Muscle of arm (tissue), 14 donors: ENCODE measurements at places on chromosomes 1 and 21. TPM values are rescaled to one million over a fixed set of nuclear protein-coding genes. Genes with fewer than 3 reads are reported as not detected.

B3GALT5 gene
- polyA plus RNA-seq = 1.1 TPM

NUP133 gene
- polyA plus RNA-seq = 17.1 TPM

LAPTM5 gene
- polyA plus RNA-seq = 15.7 TPM

APCS gene
- polyA plus RNA-seq = not detected

ZSWIM5 gene
- 0.57 TPM for polyA plus RNA-seq

RNU1-1 gene
- not detected for polyA plus RNA-seq

CELA3B gene
- polyA plus RNA-seq = 0.66 TPM

RAP1A gene
- 61.9 TPM for polyA plus RNA-seq

WNT9A gene
- not detected for polyA plus RNA-seq

CLCA1 gene
- not detected for polyA plus RNA-seq

ZFP69 gene
- polyA plus RNA-seq = 8.0 TPM

RNU1-3 gene
- not detected for polyA plus RNA-seq

LSS gene
- 52.3 TPM for polyA plus RNA-seq

DNA sequence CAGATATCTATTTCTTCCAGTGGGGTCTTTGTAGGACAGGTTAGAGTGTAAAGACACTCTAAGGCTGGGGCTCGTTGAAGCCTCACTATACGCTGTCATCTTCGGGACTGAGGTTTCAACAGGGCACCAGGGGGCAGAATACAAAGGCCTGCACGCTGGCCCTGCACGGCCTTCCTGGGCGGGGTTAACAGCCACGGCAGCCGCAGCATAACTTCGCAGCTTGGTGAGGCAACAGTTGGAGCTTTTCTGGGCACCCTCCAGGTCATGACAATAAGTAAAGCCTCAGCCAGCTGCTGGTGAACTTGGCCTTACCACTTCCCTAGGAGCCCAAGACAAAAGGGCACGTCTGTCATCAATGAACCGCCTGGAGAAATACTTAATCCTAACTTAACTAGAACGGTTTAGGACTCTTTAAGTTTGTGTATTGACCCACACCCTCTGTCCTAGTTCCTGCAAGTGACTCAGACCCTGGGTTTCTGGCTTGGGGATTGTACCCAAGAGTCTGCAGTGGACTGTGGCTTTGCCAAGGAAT lies 2.3 kb upstream of the RUNX1 start:
- peak; percentile 59 for DNase-seq

DNA sequence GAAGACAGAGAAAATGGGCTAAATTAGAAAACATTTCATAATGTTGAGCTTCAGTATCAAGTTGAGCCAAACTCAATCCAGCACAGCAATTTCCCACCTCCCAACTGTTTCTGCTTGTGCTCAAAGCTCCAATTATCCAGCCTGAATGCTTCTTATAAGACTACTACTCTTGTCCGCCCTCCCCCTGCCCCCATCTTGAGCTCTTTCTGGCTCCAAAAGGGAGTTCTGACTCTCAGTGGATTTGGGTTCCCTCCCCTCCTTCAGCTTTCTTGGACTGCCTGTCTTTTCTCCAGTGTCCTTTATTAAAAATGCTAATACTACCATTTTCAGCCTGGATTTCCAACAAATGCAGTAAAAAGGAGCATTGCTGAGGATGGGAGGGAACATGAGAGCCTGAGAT lies 174.8 kb downstream of the ASTN1 start:
- peak; percentile 64 for DNase-seq

DNA sequence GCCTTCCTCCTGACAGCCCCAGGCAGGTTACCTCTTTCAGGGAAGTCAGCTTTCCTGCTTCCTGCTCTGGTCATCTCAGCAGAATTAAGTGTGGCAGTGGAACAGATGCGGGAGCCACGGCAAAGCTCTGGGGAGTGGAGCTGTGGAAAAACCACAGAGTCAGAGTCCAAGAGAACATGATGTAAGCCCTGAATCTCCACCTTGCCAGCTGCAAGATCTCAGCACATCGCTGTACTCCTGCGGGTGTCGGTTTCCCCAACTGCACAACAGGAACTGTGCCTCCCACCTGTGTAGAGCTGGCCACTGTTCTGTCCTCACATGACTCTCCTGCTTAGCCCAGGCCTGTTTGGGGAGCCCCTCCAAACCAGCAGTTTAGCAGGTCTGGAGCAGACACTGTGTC lies 123.7 kb downstream of the MATN1 start:
- DNase-seq = peak; percentile 5

GRCh38 chr1:24294716-24295371 lies 24.3 kb upstream of the GRHL3 start:
- no peak for DNase-seq

GRCh38 chr1:30982937-30983336 lies 74.4 kb upstream of the SDC3 start:
- DNase-seq = no peak

- DNase-seq = no peak
These were observed 185.6 kb upstream of the RUNX1 start for GRCh38 chr21:35234725-35235124.

DNA sequence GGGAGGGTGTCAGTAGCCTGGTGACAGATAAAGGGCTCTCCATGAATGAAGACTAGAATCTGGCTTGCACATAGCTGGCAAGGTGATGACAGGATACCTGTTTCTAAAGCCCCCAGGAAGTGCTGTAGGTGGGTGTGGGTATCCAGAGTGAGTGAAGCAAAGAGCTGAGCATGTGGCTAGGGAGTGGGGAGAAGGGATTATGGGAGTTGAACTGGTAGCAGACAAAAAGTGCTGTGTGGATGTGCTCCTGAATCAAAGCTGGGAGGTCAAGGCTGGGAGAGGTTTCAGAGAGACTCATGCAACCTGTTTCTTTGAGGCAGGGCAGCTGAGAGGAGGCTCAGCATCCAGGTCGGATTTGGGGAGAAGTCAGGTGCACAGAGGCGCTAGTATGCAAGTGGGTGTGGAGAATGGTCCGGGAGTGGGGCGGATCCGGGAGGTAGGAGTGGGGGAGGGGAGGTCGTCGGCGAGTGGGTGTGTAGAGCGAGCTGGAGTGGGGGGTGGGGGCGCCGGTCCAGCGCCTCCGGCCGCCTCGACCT lies 600 bp downstream of the ASTN1 start:
- no peak for DNase-seq

DNA sequence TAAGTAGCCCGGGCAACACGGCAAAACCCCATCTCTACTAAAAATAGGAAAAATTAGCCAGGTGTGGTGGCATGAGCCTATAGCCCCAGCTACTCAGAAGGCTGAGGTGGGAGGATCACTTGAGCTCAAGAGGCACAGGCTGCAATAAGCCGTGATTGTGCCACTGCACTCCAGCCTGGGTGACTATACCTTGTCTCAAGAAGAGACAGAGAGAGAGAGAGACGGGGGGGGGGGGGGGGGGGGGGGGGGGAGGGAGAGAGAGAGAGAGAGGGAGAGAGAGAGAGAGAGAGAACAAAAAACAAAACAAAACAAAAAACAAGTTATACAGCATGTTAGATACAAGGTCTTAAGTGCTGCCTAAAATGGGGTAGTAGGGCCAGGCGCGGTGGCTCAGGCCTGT lies 77.8 kb upstream of the ZNF281 start:
- no peak for DNase-seq

DNA sequence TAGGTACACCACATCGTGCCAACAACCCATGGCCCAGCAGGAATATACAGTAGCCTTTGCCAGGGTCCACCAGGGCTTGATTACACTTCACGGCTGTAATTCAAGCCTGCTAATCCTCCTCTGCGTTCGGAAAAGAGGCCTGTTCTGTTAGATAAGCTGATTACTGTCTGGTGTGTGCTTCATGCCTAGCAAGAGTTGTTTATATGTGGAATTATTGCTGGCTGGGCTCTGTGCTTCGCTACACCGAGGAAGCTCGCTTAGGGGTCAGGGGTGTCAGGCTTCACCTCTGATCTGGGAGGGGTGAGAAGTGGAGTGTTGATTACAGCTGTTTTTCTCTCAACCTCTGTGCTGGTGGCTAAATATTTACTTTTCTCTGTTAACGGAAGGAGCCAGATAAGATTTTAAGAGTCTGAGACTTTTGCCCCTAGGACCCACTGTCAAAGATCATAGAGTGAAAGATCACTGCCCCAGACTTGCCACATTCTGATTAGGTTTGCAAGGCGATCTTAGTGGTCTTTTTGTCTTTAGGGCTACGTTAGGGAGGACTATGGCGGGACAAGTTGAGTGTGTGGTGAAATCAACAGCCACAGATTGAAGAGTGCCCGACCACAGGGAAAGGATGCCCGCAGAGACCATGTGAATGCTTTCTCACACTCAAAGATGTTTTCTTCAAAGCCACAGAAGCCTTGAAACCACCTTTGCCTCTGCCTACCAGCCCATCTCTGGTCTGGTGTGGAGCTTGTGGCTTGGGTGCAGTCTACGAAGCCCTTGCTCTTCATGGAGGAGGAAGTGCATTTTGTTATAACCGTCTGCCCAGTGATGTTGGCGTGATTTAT lies 216.1 kb downstream of the PBX1 start:
- DNase-seq = no peak

GRCh38 chr1:203649551-203649998 lies 22.9 kb downstream of the ATP2B4 start:
- DNase-seq = no peak

GRCh38 chr1:242093116-242093515 lies 94.2 kb upstream of the MAP1LC3C start:
- no peak for DNase-seq

GRCh38 chr1:14909273-14909672 lies 244.3 kb upstream of the TMEM51 start:
- no peak for DNase-seq

DNA sequence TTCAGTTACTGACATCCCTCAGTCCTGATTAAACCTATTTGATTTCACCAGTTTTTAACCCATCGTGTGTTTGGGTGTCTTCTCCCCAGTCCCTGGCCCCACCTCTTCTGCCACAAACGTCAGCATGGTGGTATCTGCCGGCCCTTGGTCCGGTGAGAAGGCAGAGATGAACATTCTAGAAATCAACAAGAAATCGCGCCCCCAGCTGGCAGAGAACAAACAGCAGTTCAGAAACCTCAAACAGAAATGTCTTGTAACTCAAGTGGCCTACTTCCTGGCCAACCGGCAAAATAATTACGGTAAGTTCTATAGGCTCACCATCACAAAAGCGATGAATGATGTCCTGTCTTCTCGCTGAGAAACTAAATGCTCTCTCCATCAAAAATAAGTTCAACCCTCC lies 28.7 kb downstream of the NBPF3 start:
- DNase-seq = no peak

GRCh38 chr1:197024460-197024859 lies 42.6 kb downstream of the F13B start:
- DNase-seq = no peak

DNA sequence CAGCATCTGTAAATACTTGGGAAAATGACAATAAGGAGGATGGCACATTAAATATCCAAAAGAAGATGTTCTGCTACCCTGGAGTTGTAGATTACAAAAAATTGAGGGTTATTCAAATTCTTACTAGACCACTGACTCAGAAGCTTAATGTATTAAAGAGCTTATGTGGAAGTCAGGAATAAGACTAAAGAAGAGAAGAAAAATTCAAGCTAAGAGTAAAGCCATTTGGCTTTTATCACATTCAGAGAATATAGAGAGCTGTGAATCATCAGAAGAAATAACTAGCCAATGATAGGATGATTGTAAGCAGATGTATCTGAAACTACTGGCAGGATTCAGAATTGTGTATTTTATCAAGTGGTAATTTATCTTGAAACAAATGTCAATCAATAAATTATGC lies 237.0 kb downstream of the TBX15 start:
- DNase-seq = no peak

DNA sequence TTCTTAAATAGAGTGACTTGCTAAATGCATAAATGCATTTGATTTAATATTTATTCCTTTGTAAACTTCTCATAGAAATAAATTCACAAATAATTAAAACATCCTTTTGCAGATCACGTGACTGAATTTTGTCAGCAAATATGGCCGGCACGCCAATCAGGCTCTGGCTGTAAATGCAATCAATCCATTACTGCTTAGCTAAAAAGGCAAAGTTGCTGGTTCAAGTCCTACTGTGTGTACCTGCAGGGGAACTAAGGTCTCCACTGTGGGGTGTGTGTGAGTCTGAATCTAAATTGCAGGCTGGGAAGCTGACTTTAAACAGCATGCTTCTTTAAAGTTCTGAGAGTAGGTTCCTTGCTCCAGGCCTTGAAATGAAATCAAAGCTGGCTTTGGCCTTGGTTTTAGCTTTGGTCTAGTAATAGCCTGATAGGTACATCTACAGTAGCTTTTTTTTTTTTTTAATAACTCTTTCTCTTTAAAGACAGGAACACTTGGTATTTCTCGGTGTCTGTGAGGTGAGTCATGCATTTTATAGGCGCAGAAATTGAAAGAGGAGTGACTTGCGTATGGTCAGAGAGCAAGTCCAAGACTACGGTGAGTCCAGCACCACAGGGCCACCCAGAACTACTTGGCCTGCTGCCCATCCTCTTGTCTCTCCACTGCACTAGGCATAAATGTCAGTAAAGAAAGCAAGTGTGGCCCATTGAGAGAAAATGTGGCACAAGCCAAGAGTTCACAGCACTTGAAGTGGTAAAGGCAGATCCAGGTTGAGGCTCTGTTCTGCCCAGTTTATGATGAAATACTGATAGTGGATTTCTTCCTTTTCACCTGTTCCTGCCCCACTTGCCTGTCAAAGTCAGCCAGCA lies 36.2 kb upstream of the LYST start:
- no peak for DNase-seq

DNA sequence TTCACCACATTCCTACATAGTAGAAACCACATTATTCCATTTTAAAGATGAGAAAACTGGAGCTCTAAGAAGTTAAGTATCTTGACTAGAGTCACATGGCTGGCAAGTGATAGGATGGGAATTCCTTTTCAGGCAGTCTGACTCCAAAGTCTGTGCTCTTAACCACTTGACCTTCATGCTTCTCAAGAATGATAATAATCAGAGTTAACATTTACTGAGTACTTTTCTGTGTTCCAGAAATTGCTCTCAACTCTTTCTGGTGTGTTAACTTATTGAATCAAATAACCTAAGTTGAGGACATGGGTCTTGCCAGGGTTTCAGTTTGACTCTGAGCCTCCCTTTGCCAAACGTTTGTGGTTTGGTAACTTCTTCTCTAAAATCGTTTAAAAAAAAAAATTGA lies 169.4 kb downstream of the RASAL2 start:
- DNase-seq = no peak

GRCh38 chr1:192639607-192640368 lies 3.8 kb downstream of the RGS13 start:
- no peak for DNase-seq
